ENCODE measurements at places on chromosomes 11 and 22.

GRCh38 chr11:78428266-78428636 lies 10.6 kb upstream of the GAB2 start:
- DNase-seq, result no peak

DNA sequence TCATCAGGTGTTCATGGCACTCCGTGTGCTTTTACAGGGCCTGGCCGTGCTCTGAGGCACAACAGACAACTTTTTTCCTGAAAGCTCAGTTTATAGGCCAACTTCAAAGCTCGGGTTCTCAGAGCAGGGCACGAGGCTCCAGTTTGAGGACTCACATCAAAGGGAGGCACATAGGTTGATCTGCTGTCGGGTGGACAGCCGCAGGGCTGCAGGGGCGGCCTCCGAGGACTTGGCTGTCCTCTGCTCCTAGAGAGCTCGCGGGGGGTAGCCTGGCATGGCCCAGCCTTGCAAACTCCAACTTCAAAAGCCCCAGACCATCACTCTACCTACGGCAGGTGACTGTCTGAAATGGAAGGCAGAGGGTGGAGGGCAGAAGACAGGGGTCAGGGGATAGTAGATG lies 31.6 kb downstream of the C11orf58 start:
- no peak for DNase-seq

- DNase-seq, result no peak
Measured at GRCh38 chr22:31094021-31094551, 13.0 kb downstream of the SMTN start.

GRCh38 chr11:2699185-2699530 lies 636 bp downstream of the KCNQ1OT1 start:
- no peak for DNase-seq

- no peak for DNase-seq
Measured at GRCh38 chr11:109421981-109422869, at the start of gene C11orf87. TSS of gene C11orf87 (plus strand) at chr11:109422190. CDS start at chr11:109423634, 1,444 bp downstream.

- DNase-seq, result no peak
Measured at GRCh38 chr11:106101819-106102218, 24.4 kb downstream of the AASDHPPT start.

GRCh38 chr11:134476435-134477021 lies 64.5 kb upstream of the B3GAT1 start:
- DNase-seq, result no peak

DNA sequence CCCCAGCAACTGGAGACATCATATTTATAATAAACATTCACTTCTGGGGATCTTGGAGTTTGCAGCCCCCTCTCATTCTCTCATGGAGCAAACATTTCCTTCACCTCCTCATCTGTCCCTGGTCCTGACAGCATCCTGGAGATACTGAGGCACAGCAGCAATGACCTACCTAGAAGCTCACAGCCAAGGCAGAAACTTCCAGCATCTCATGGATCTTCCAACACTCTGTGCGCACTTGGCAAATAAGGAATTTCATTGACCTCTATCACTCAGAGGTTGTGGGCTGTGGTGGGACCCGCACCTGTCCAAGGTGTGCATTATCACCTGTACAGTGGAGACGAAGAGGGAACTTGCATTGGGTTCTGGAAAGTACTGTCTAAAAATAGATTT lies 109.8 kb downstream of the GGTLC2 start:
- DNase-seq, result no peak

- no peak for DNase-seq
Measured at GRCh38 chr11:40421208-40421981, 1038.1 kb downstream of the LRRC4C start.

- DNase-seq, result no peak
Measured at GRCh38 chr11:76623171-76623883, 47.2 kb downstream of the LRRC32 start.

DNA sequence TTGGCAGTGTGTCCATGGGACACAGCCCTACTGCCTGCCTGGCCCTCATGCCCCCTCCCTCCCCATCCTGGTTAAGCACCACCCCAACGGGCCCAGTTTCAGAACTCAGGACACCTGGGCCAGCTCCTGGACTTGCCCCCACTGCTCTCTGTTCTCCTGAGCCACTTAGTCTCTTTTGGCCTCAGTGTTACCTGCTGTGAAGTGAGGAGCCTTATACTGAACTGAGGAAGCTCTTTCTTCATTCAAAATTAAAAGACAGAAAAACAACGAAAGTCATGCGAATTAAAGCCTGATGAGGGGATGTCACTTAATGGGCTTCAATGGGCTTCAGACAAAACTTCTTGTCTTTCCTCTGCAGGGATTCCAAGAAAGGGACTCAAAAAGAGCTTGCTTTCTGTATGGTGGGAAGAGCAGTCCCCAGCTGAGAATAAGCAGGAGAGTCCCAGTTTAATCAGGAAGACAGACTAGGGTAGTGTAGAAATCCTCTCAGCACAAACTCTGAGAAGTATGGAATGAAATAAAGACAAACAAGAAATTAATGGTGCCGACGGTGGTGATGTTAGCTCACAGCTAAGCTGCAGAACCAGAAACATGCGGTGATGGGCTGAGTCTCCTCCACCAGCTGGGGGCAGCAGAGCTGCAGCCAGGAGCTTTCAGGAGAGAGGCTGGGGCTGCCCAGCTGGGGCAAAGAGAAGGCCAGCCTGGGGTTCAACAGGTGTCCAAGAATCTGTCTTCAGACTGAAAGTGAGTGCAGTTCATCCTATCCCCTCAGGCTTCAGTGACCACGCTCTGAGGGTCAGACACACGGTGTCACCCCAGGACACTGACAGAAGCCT lies 101.0 kb downstream of the GGTLC2 start:
- DNase-seq, result no peak

- no peak for DNase-seq
Measured at GRCh38 chr11:104547996-104548661, 350.1 kb downstream of the CASP12 start.

DNA sequence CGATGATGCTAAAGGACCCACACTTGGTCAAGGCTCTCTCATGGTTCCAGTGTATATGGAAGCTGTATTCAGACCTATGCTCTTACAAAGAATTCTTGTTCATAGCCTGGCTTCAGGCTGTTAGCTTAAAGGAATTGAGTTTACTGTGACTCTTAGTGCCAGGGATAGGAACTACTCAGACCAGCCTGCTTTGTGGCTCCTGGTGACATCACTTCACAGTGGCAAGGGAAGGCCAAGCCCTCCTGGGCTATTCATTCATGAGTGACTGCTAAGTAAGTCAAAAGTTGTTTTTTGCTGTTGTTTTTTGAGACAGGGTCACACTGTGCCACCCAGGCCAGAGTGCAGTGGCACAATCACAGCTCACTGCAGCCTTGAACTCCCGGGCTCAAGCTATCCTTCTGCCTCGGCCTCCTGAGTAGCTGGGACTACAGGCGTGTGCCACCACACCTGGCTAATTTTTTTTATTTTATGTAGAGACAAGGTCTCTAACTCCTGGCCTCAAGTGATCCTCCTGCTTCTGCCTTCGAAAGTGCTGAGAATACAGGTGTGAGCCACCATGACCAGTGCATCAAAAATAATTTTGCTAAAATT lies 9.6 kb downstream of the ART5 start:
- no peak for DNase-seq

- DNase-seq, result peak; percentile 55
Measured at GRCh38 chr11:34044664-34045485, 6.7 kb upstream of the CAPRIN1 start.

Data from fibroblast of skin of left biceps (primary cell).